CD4-positive, CD25-positive, alpha-beta regulatory T cell (primary cell): ENCODE measurements at places on chromosomes 6 and 20. TPM values are rescaled to one million over a fixed set of nuclear protein-coding genes. Genes with fewer than 3 reads are reported as not detected.
A peak's percentile ranks its signal among the peaks of the same experiment; 100 is the strongest.

DNA sequence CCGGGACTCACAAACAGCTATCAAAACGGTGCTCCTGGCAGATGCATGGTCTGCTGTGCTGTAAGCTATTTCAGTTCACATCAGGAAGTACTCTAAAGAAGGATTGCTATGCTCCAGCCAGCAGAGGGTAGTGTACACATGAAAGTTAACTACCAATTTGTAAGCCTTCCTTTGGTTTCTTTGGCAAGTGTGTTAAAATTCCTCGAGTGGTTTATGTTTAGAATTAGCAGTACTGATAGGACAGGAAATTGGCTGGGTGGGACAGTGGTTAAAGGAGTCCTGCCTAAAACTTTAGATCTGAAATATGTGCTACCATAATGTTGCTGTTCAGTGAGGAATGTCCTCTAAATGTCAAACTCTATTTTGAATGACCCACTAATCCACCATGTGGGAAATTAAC is 47.4 kb downstream of the TRMT11 start:
- peaks cover 22% of the 10 kb centered on the region for H3K36me3 ChIP-seq
- peak; percentile 63 for DNase-seq
- H3K4me3 ChIP-seq = no peak overlapping the region
- H3K27me3 ChIP-seq = no peaks in the 10 kb centered on the region
- no peaks in the 10 kb centered on the region for H3K4me1 ChIP-seq

- H3K27me3 ChIP-seq = no peaks in the 10 kb centered on the region
- no peak overlapping the region for H3K27ac ChIP-seq
- DNase-seq = no peak
These were observed 200.0 kb downstream of the LY86 start for GRCh38 chr6:6788394-6789032.

GRCh38 chr6:43944908-43945767 is 175.1 kb downstream of the VEGFA start:
- no peak overlapping the region for H3K27ac ChIP-seq
- peaks cover 8% of the 10 kb centered on the region for H3K27me3 ChIP-seq
- H3K4me3 ChIP-seq = no peak overlapping the region
- H3K4me1 ChIP-seq = no peaks in the 10 kb centered on the region

DNA sequence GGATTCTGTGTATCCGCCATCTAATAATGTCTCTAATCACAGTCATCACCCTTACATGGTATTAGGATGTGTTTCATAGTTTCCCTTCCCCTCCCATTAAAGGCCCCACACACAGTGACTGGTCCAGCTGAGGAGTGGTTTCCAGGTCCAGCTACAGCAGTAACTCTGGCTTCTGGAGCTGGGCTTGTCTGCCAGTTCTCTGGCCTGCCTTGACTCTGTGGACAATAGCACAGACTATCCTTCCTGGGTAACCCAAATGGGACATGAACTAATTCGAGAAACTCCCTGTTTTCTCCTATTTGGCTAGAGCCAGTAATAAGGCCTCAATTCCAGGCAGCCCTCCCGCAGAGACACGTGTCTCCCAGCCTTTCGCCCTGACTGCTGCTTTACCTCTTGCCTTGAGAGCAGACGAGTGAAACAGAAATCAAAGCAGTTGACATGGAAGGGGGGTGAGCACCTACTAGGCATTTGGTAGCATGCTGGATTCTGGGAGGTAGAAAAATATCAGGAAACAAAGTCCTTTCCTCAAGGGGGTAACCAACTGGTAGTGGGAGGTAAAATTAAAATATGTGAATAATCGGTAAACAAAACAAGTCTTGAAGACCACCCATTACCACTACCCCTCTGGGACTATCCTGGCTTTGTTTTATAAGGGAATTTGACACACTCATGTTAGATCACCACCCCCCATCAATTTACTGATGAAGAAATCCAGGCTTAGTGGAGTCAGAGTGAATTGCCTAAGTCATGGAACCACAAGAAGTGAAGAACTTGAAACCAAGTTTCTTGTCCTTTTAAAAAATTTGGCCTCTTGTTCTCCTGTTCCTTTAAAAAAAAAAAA is 1.2 kb downstream of the TRAF3IP2 start:
- H3K27me3 ChIP-seq = no peaks in the 10 kb centered on the region
- no peak for DNase-seq
- peak overlapping the region; percentile 72 for H3K27ac ChIP-seq
- H3K4me1 ChIP-seq = peaks cover 42% of the 10 kb centered on the region

- H3K4me1 ChIP-seq = no peaks in the 10 kb centered on the region
- no peaks in the 10 kb centered on the region for H3K27me3 ChIP-seq
- no peak overlapping the region for H3K4me3 ChIP-seq
- no peak for DNase-seq
- no peaks in the 10 kb centered on the region for H3K36me3 ChIP-seq
- H3K27ac ChIP-seq = no peak overlapping the region
These were observed 138.3 kb downstream of the FLRT3 start for GRCh38 chr20:14199111-14199510.

DNA sequence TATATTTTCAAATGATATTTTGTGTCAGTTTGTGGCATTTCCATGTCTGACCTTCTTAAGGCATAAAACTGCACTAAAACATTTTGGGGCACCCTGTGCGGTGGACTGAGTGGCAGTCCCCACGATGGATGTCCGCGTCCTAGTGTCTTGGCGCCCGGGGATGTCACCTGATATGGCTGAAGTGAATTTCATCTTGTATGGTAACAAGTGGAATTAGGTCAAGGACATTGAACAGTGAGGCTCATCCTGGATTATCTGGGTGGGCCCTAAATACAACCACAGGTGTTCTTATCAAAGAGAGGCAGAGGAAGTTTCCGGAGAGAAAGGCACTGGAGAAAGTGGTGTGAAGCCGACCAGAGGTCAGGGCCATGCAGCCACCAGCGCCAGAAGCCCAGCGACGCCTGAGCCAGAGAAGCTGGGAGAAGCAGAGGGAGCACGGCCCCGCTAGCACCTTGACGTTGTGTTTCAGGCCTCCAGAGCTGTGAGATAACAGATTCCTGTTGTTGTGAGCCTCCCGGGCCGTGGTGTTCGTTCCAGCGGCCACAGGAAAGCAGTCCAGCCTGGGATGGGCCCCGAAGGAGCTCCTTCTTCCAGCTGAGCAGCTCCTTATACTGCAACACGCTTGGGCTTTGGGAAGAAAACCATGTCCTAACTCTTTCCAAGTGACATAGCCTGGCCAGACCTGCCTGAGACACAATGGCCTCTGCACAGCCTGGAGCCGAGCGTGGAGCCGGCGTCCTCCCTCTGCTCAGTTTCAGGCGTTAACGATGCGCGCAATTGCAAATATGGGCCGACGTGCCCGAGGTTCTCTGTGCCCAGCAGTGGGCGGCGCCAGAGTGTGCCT is 22.5 kb downstream of the THBS2 start:
- H3K4me3 ChIP-seq = no peak overlapping the region
- no peak overlapping the region for H3K27ac ChIP-seq
- no peaks in the 10 kb centered on the region for H3K4me1 ChIP-seq
- no peaks in the 10 kb centered on the region for H3K27me3 ChIP-seq
- no peak for DNase-seq

- H3K36me3 ChIP-seq = no peaks in the 10 kb centered on the region
- DNase-seq = no peak
- H3K27me3 ChIP-seq = no peaks in the 10 kb centered on the region
- no peaks in the 10 kb centered on the region for H3K4me1 ChIP-seq
- no peak overlapping the region for H3K4me3 ChIP-seq
These were observed 63.8 kb downstream of the TNFRSF21 start for GRCh38 chr6:47245745-47246371.

DNA sequence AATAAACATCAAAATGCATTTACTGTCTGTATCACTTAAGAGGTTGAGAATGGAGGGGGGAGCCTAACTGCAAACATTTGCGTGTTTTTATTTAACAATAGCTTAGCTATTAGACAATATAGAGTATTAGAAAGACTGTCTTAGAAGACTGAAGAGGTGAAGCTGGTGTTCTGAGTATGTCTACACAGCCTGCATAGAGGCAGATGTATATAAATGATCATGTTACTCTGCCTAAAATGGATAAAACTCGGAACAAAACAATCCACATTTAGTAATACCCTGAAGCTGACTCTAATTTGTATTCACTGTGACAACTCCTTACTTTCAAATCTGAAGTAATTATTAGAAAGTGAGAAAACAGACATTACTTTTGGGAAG is 181.9 kb downstream of the GMPR start:
- DNase-seq = no peak
- no peaks in the 10 kb centered on the region for H3K27me3 ChIP-seq

GRCh38 chr20:57556980-57557274 is 4.0 kb upstream of the PCK1 start:
- no peaks in the 10 kb centered on the region for H3K36me3 ChIP-seq
- no peaks in the 10 kb centered on the region for H3K4me1 ChIP-seq
- H3K4me3 ChIP-seq = no peak overlapping the region

GRCh38 chr20:50615407-50615806 is 75.9 kb downstream of the RIPOR3 start:
- no peak overlapping the region for H3K27ac ChIP-seq
- no peaks in the 10 kb centered on the region for H3K4me1 ChIP-seq
- no peaks in the 10 kb centered on the region for H3K36me3 ChIP-seq
- H3K27me3 ChIP-seq = no peaks in the 10 kb centered on the region
- DNase-seq = no peak

DNA sequence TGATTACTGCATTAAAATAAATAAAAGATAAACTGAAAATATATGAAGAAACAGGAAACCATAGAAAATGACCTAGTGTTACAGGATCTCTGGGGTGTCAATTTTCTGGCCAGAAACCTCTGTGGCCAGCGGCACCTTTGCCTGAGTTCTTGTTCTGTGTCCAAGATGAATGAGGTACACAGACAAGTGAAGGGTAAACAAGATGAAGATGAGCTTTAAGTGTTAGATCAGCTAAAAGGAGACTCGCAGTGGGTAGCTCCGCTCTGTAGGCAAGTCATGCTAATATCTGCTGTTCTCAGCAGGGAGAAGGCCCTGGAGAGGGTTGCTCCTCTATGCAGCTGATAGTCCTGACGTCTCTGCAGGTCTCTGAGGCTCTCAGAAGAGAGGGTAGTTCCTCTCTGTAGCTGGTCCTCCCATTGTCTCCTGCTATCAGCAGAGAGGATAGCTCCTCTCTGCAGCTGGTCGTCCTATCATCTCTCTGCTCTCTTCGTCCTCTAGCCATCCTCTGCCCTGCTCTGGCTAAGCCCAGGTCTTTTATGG is 35.9 kb upstream of the TBC1D22B start:
- no peak overlapping the region for H3K27ac ChIP-seq
- peaks cover 14% of the 10 kb centered on the region for H3K4me1 ChIP-seq
- peak overlapping the region; percentile 54 for H3K4me3 ChIP-seq
- no peaks in the 10 kb centered on the region for H3K36me3 ChIP-seq

- H3K4me1 ChIP-seq = peaks cover 77% of the 10 kb centered on the region
- peak overlapping the region; percentile 82 for H3K27ac ChIP-seq
- H3K4me3 ChIP-seq = peak overlapping the region; percentile 90
These were observed 3.8 kb downstream of the PREX1 start for GRCh38 chr20:48823960-48824498.

GRCh38 chr6:163501026-163501425 is 86.5 kb downstream of the QKI start:
- no peaks in the 10 kb centered on the region for H3K27me3 ChIP-seq
- no peak overlapping the region for H3K4me3 ChIP-seq
- no peak overlapping the region for H3K27ac ChIP-seq

DNA sequence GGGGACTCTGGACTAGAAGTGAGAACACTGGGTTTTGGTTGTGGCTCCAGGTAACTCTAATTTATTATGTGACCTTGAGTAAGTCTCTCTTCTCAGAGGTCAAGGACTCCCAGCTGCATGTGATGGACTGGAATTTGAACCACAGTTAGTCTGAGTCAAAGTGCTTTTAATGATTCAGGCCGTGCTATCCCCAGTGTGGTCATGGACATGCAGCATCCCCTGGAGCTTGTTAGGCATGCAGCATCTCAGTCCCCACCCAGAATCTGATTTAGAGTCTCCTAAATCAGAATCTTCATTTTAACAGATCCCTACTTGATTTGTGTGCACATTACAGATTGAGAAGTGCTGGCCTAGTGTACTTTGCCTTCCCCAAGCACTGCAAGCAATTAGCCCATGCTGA is 74.2 kb downstream of the TOX2 start:
- H3K27ac ChIP-seq = no peak overlapping the region
- H3K36me3 ChIP-seq = no peaks in the 10 kb centered on the region
- no peaks in the 10 kb centered on the region for H3K27me3 ChIP-seq

- H3K4me1 ChIP-seq = peaks cover 54% of the 10 kb centered on the region
- no peak overlapping the region for H3K27ac ChIP-seq
- H3K36me3 ChIP-seq = no peaks in the 10 kb centered on the region
- H3K27me3 ChIP-seq = peaks cover 41% of the 10 kb centered on the region
- H3K4me3 ChIP-seq = peak overlapping the region; percentile 31
These were observed 2.2 kb upstream of the TUBB2B start for GRCh38 chr6:3229566-3230178.

DNA sequence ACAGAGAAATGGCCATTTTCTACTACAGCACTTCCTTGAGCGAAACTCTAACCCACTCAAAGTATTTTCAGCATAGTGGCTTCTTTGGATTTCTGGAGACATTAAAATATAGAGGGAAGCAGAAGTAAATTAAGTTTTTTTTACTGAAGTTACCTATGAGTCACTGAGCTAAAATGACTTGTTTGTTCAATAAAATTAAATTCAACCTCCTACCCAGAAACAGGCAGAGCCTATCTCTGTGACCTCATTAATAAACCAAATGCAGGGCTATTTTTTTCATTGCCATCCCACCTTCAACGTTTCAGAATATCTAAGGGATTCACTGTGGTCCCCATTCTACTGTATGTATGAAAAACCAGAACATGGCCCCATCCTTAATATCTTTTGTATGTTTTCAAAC is 133.0 kb downstream of the MTFR2 start:
- no peaks in the 10 kb centered on the region for H3K4me1 ChIP-seq
- DNase-seq = no peak
- no peak overlapping the region for H3K4me3 ChIP-seq

DNA sequence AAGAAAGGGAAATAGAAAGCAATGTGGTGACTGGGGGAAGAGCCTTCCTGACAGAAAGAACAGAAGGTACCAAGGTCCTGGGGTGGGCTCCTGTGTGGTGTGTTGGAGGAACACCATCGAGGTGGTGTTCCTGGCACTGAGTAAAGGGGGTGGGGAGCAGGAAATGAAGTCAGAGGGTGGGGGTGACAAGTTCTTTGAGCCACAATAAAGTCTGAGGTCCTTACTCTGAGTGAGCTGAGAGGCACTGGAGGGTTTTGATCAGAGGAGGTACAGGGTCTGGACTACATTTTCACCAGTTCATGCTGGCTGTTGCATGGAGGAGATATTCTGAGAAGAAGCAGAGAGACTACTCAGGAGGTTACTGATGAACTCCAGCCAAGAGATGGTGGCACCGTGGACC is 198.2 kb downstream of the GMPR start:
- H3K36me3 ChIP-seq = no peaks in the 10 kb centered on the region
- DNase-seq = peak; percentile 22
- H3K4me3 ChIP-seq = peak overlapping the region; percentile 90
- H3K27ac ChIP-seq = peak overlapping the region; percentile 82
- peaks cover 82% of the 10 kb centered on the region for H3K4me1 ChIP-seq

TNNC2 gene
- 0.49 TPM for polyA plus RNA-seq

PRICKLE4 gene
- not detected for polyA plus RNA-seq

DCDC2 gene
- polyA plus RNA-seq = not detected

RSPH4A gene
- not detected for polyA plus RNA-seq
